Hepatic stellate cell (primary cell): ENCODE measurements at places on chromosomes 6 and 20.

GRCh38 chr6:28212510-28213212 is 12.4 kb upstream of the ZSCAN9 start:
- peak; percentile 65 for DNase-seq

- no peak for DNase-seq
Observed at GRCh38 chr6:14259594-14260152, 142.1 kb downstream of the CD83 start.

- no peak for DNase-seq
Observed at GRCh38 chr20:24580006-24580405, 110.6 kb downstream of the SYNDIG1 start.

DNA sequence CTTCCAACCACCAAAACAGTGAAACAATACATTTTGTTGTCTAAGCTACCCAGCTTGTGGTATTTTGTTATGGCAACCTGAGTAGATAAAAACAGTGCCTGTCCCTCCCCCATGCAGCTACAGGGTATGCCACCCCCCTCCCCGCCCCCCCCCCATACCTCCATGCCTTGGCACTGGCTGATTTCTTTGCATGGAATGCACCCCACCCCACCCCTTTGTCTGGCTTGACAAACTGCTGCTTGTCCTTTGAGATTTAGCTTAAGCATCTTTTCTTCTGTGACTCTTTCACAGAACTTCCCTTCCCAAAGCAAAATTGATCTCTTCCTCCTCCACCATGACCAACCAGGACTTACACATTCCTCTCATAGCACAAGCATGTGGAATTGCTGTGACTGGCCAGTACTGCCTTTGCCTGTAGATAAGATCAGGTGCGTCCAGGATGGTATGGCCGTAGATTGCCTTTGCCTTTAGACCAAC is 64.6 kb upstream of the ADGRF1 start:
- DNase-seq, result no peak

DNA sequence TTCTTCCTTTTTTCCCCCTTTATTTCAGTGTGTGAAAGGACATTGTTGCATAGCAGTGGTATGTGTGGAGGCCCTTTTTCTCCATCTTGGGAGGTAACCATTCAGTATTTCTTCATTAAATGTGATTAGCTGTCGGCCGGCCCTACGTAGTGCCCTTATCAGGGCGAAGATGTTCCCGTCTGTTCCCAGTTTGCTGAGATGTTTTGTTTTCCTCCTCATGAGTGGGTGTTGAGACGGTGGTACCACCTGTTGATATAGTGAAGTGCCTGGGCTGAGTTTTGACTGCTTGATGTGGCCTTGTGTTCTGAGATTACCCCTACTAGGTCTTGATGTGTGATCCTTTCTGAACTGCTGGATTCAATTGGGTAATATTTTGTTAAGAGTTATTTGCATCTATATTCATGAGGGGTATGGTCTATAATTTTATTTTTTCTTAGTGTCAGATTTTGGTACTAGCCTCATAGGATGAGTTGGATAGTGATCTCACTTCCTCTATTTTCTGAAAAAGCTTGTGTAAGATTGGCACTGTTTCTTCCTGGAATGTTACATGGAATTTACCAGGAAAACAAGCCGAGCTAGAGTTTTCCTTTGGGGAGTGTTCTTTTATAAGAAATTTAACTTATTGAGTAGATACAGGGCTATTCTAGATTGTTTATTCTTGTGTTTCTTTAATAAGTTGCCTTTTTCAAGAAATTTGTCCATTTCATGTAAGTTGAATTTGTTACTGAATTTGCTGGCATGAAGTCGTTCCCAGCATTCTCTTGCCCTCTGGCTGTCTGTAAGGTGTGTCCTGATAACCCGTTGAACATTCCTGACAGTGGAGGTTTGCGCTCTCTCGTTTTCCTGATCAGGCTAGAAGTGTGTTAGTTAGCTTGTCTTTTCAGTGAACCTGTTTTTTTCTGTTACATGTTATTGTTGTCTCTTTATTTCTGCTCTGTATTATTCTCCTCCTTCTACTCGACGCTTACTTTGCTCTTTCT is 4.3 kb downstream of the MTG2 start:
- DNase-seq, result peak; percentile 46

DNA sequence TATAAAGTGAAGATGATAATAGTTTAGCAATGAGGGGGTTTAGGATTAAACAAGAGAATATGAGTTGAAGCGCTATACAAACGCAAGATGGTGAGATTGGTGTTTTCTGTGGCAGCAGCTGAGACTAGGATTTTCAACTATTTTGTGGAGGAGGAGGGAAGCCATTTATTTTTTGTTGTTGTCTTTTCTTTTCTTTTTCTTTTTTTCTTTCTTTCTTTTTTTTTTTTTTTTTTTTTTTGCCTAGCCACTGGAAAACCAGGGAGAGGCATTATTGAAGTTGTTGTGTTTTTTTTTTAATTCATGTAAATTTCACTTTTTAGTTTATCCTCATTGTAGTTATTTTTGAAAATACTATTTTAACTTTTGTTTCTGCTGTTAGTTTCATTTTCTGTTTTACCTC is 15.9 kb downstream of the PARD6B start:
- no peak for DNase-seq

DNA sequence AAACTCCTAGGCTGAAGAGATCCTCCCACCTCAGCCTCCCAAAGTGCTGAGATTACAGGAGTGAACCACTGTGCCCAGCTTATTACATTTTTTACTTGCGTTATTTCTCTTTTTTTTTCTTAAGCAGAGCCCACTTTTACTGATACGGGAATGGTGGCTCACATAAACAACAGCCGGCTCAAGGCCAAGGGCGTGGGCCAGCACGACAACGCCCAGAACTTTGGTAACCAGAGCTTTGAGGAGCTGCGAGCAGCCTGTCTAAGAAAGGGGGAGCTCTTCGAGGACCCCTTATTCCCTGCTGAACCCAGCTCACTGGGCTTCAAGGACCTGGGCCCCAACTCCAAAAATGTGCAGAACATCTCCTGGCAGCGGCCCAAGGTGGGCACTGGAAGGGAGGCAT is 10.5 kb downstream of the CAPN11 start:
- DNase-seq, result no peak

DNA sequence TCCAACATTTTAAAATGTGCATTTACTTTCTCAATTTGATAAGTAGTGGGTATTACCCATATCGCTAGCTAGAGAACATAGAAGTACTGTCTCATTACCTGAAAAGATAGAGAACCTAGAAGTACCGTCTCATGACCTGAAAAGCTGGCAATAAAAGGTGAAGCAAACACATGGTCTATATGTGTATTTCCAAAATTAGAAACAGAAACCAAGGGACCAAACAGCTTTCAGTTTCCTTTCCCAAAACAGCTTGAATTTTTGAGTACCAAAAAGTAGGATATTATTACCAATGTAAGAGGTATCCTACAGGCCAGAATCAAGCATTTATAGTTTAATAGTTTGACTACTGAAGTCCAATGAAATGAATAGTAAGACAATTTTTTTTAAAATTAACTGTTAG is 77.2 kb downstream of the KIF13A start:
- DNase-seq, result no peak
